Fibroblast of skin of scalp (primary cell): ENCODE measurements at places on chromosomes 6 and 20.

DNA sequence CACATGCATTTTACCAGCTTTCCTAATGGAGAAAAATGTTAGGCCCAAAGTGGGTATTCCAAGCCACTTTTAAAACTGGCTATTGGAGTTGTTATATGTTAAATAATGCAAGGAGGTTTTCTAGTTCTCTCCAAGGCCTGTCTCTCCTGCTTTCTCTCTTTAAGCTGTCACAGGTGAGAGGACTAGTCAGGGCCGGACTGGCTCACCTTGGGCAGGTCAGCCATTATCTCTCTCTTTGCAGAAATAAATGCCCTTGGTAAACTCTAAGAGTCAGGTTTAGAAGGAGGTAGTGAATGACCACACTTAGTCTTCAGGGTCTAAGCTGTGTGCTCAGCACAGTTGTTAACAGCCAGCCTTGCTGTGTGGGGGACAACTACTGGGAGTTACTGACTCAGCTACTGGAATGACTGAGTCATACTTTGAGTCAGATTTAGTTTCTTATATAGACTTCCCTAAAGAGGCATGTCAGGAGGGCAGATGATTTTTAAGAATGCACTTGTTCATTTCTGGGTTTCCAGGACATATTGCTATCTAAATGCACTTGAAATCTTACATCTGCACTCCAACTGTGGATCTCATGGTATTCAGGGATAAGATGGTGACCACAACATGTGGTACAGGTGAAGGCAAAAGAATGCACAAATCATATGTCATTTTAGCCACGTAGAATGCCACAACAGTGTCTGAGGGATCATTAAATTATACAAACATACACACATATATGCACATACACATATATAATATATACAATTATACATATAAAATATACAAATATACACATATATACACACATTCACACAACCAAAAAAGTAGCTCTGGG, 719.4 kb downstream of the EPM2A start:
- DNase-seq = peak; percentile 93

GRCh38 chr6:44285552-44286284, 15.5 kb downstream of the TMEM151B start:
- DNase-seq = peak; percentile 18

DNA sequence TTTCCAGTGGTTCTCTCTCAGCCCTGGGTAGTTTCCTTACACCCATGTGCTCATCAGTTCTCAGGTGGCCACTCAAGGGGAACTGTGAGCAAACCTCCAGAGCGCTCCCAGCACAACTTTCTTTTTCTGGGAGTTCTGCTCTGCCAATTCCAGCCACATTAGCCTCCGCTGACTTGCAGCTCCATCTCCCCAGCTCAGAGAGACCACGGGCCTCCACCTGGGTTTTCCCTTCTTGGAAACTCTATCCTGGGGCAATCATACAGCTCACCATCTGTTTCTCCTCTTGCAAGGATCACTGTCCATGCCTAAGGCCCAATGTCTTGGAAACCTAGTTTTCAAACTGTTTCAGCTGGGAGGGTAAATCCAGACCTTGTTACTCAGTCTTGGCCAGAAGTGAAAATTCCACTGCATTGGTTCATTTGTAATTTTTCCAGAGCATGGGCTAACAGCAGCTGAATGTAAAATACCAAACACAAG, 129.9 kb downstream of the EYA2 start:
- DNase-seq = no peak

DNA sequence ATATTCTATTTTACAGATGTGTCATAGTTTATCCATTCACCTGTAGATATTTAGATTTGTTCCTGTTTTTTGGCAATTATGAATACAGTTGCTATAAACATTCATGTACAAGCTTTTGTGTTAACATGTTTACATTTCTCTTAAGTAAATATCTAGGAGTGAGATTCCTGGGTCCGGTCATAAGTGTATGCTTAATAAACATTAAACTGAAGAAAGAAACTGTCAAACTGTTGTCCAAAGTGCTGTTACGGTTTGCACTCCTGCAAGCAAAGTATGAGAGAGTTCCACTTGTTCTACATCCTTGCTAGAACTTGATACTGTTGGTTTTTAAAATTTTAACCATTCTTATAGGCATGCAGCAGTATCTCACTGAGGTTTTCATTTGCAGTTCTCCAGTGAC, 138.6 kb downstream of the RALGAPA2 start:
- no peak for DNase-seq

DNA sequence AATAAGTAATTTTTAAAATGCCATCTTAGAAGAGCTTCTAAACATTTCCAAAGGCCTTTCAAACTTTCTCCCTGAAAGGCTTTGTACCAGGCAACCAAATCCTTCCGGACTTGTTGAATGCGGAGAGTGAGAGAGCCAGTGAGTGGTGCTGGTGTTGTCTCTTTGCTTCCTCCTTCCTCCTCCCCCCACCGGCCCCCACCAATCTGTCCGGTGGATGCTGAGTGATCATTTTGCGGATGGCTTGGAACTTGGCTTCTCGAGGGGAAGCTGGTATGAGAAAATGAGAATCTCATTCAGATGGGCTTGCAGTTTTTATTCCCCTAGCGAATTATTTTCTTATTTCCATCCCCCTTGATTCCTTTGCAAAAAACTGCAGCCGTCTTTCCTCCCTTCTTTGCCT, 97.3 kb downstream of the ANKRD60 start:
- DNase-seq = peak; percentile 62
